Activated T-cell treated with anti-CD3 and anti-CD28 coated beads, Interleukin-2, amount 50 U/mL, for 4 hours (primary cell): ENCODE measurements at places on chromosomes 2 and 18.

DNA sequence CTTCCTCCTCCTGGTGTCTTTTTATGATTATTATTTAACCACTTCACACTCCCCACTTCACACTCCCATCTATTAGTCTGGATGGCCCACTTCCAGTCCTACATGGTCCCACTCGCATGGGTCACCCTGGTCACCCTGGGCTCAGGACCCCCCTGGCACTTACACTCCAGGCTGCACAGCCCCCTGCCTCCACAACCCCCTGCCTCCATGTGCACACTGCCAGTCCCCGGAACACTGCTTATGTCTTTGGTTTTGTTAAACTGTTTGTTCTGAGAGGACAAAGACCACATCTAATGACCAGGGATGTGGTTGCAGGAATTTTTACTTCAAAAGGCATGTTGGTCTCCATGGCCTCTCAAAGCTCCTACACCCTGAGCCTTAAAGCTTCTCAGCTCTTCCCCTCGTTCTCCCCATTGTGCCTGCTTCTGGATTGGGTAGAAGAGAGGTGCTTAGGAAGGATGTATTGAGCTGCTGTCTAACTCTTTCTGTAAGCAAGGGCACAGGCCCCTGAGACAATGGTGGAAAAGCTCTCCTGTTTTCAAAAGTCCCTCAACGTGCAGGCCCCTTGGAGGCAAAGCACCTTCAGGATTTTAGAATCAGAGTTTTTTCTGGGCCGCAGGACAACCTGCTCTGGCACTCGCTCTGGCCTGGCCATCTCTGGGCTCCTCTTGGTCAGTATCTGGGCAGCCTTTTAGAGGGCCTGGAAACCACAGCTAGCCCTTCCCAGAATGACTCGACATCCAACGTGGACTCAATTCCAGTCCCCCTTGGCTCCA, 150.0 kb upstream of the HAAO start:
- DNase-seq, result no peak

GRCh38 chr18:58671632-58672564, 633 bp downstream of the MALT1 start:
- DNase-seq, result peak; percentile 36

DNA sequence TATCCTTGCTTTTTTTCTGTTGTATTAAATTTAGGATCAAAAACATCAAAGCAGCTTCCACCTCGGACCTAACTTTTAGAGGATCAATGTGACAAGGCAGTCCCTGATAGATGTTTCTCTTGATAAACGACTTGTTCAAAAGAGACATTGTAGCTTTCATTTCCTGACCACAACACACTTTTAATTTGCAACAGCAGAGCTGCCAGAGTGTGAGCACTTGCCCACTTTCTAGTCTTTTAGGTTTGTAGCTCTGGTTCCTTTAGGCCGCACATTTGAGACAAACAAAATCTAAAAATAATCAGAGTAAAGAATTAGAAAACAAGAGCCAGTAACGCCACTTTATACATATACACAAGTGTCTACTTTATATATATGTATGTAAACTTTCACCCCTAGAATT, 3.1 kb downstream of the FIGN start:
- no peak for DNase-seq

- no peak for DNase-seq
These were observed 161.0 kb upstream of the TMEM200C start for GRCh38 chr18:6056171-6056910.

GRCh38 chr2:200665626-200666453, 80.0 kb downstream of the AOX1 start:
- DNase-seq, result no peak

DNA sequence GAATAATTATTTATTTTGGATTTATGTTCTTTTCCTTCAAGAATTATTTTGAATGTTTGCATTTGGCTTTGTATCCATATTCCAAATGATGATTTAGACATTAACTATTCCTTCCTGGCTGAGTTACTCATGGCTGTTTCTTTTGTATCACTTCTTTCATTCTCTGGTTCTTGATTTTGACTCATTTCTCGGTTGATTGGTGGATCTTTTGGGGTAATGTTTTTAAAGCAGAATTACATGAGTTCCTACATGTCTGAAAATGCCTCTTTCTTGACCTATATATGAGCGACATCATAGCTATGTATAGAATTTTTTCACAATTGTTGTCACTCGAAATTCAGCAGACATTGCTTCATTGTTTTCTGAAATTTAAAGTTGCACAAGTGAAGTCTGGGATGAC, 39.5 kb downstream of the CYP26B1 start:
- DNase-seq, result no peak

DNA sequence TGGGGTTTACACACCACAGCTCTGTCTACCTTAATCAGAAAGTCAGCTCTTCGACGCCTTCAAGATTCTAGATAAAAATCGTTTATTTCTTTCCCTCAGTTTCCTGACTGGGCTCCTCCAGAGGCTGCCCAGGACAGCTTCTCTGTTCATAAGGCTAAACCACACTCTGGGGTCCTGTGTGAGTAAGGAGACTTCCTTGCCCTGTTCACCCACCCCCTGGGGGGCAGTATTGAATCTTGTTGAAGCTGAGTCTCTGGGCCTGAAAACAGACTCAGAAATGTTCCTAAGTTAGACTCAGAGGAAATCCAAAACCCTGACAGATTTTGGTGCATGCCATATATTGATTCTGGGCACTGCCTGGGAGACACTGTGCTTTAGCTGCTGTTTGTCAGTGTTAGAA, 43.0 kb downstream of the G6PC2 start:
- DNase-seq, result no peak

DNA sequence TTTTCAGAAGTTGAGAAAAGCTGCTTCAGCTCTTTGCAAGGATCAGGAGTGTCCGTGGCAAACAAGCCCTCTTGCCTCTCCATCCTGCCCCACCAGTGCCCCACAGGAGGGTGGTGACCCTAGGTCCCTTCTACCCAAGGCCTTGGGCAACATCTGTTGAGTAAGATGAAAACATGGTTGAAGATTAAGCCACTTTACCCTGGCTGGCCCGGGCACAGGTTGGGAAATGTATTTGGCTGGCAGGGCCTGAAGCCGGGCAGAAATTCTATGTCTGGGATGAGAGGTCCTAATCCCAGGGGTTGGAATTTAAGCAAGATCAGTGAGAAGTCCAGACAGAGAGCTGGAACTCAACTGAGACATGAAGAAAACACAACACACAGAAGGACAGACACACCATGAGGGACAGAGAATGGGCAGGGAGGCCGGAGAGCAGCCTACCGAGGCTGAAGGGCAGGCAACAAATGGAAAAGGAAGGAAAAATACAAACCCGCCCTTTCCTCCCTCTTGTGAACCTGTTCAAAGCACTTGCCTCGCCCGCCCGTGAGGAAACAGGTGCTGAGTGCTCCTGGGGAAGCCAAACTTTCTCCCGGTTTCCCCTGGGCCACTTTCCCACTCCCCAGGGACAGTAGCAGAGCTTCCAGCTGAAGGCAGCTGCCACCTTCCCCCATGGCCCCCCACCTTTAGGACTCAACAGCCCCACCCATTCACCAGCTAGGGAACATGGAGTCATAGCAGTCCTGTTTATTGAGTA, 86.1 kb downstream of the TNS1 start:
- DNase-seq, result no peak

- DNase-seq, result peak; percentile 37
These were observed 891 bp downstream of the CAB39 start for GRCh38 chr2:230713331-230714135.

- no peak for DNase-seq
These were observed 10.8 kb downstream of the OXER1 start for GRCh38 chr2:42752816-42753813.

- no peak for DNase-seq
These were observed 111.9 kb downstream of the KCNF1 start for GRCh38 chr2:11023326-11024258.

GRCh38 chr2:231634951-231635875, 42.5 kb downstream of the TEX44 start:
- DNase-seq, result no peak

GRCh38 chr2:237574894-237575868, 8.8 kb downstream of the PRLH start:
- DNase-seq, result no peak

GRCh38 chr2:201852462-201852861, 46.1 kb downstream of the CDK15 start:
- no peak for DNase-seq

- no peak for DNase-seq
These were observed 13.7 kb downstream of the MTERF4 start for GRCh38 chr2:241088376-241088775.

DNA sequence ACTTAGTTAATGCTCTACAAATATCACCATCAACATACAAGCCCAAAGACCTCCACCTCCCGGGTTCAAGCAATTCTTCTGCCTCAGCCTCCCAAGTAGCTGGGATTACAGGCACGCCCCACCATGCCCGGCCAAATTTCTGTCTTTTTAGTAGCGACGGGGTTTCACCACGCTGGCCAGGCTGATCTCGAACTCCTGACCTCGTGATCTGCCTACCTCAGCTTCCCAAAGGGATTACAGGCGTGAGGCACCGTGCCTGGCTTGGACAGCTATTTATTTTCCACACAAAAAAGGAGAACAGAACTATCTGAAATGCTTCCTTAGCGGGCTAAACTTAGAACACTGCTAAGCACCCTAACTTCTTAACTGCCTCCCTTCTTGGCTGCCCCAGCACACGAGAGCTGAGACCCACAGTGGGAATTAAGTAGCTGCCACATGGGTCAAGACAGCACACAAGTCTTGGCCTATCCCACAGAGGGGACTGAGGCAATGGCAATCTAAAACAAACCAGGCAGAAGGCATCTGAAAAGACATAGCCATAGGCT, 24.8 kb downstream of the CYTIP start:
- no peak for DNase-seq

GRCh38 chr2:240426845-240427721, 8.4 kb upstream of the GPC1 start:
- DNase-seq, result peak; percentile 2

DNA sequence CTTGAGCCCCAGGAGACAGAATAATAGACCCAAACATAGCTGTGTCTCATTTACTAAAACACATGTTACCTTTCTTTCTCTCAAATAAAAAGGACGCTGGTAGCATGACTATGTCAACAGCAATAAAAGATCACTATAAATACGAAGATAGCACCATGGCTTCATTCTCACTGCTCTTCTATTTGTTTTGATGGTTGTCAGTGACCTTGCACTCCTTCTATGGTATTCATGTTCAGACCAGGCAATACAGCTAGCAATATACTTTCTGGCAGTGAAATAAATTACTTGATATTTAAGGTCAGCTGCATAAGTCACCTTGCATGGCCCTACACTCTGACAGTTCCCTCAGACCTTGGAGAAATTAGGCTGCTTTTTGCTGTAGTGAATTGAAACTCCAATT, 263.2 kb upstream of the CDH7 start:
- no peak for DNase-seq

DNA sequence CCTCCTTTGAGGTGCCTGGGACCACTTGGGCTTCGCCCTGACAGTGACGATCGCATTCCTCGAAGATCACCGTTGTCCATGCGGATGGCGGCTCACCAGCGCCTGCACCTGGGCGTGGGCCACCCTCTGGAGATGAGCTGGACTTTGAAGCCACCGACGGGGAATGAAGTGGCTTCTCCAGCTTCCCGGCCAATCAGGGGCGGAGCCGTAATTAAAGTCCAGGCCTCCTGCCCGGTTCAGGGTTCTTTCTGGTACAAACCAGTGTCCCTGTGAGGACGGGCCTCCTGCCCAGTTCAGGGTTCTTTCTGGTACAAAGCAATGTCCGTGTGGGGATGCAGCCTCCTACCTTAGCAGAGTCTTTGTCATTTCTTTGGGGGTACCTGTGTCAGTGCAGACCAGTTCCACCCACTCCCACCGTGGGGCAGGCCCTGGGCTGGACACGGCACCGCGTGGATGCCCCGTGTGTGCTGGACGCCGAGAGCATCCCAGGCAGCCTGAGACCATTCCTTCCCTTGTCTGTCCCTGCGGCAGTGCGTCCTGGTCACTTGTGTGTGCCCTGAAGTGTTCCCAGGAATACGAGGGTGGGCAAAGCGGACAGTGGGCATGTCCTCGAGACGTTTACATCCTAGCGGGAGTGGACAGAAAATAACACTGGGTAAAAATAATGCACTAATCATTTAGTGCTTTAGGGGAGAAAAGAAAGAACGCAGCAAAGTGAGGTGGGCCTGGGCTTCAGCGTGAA, 55.0 kb downstream of the KCNG2 start:
- DNase-seq, result no peak

GRCh38 chr2:130302164-130302886, 40.4 kb upstream of the IMP4 start:
- no peak for DNase-seq

DNA sequence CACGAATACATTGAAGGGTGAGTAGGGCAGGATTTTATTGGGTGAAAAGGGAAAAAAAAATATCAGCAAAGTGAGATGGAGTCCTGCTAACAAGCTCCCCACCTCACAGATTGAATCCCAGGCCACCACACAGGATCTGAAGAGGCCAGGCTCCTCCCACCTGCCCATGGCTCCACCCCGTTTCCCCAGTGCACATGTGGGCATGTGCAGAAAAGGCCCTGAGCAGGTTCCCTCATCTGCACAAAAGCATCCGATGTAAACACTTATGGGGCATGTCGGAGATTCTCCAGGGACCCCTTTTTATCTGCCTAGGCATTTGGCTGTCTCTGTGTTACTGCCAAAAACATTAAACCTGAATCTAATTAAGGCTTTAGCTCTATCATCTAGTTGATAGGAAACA, 35.2 kb downstream of the SKA1 start:
- no peak for DNase-seq

GRCh38 chr2:37456479-37456878, 112.0 kb downstream of the QPCT start:
- peak; percentile 10 for DNase-seq

GRCh38 chr2:71730785-71731383, 277.5 kb downstream of the DYSF start:
- no peak for DNase-seq
